Hematopoietic multipotent progenitor cell (in vitro differentiated cells): ENCODE measurements at places on chromosomes 1 and 21. TPM values are rescaled to one million over a fixed set of nuclear protein-coding genes. Genes with fewer than 3 reads are reported as not detected.
A peak's percentile ranks its signal among the peaks of the same experiment; 100 is the strongest.

- no peak for DNase-seq
Observed at GRCh38 chr1:177927021-177927596, 42.7 kb downstream of the SEC16B start.

GRCh38 chr1:118659646-118660045 is 328.5 kb downstream of the TBX15 start:
- DNase-seq, result no peak

GRCh38 chr1:117176579-117176978 is 34.1 kb downstream of the VTCN1 start:
- no peak for DNase-seq

Gene DCDC2B
- under 0.01 TPM for total RNA-seq

DNA sequence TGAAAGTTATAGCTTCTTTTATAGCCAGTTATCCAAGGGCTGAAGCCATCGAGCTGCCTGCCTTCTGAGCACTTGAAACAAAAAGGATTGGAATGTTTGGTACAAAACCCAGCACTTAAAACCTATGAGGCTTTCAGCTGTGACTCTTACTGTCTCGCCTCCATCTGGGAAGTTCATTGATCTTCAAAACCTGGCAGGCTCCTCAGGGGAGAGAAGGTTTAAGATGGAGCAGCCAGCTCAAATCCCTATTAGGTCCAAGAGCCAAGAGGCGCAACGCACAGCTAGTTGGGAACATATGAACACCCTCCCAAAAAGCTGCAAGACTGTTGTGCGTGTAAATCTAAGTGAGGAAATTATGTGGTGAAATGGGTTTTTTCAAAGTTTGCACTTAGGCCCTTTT is 33.4 kb downstream of the BACE2 start:
- no peak for DNase-seq

DNA sequence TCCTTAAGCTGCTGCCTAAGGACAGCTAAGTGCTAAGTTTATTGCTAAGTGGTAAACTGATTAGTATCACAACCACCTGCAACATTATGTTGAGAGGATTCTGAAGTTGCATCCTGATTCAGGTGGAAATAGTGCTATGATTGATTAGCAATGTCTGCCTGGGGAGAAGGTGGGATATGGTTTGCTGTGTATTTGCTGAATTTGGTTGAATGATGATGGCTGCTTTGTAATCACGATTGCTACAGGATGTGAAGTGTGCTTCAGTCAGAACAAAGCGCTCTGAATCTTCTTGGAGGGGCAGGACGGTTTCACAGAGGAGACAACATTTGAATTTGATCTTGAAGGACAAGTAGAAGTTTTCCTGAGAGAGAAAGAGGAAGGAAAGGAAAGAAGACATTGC is 226.0 kb downstream of the ST6GALNAC3 start:
- DNase-seq, result no peak

- no peak for DNase-seq
Observed at GRCh38 chr1:44151808-44152207, 10.4 kb upstream of the KLF18 start.

- DNase-seq, result no peak
Observed at GRCh38 chr1:198846556-198846955, 207.7 kb downstream of the PTPRC start.

GRCh38 chr1:63486629-63487028 is 36.4 kb downstream of the ITGB3BP start:
- no peak for DNase-seq

DNA sequence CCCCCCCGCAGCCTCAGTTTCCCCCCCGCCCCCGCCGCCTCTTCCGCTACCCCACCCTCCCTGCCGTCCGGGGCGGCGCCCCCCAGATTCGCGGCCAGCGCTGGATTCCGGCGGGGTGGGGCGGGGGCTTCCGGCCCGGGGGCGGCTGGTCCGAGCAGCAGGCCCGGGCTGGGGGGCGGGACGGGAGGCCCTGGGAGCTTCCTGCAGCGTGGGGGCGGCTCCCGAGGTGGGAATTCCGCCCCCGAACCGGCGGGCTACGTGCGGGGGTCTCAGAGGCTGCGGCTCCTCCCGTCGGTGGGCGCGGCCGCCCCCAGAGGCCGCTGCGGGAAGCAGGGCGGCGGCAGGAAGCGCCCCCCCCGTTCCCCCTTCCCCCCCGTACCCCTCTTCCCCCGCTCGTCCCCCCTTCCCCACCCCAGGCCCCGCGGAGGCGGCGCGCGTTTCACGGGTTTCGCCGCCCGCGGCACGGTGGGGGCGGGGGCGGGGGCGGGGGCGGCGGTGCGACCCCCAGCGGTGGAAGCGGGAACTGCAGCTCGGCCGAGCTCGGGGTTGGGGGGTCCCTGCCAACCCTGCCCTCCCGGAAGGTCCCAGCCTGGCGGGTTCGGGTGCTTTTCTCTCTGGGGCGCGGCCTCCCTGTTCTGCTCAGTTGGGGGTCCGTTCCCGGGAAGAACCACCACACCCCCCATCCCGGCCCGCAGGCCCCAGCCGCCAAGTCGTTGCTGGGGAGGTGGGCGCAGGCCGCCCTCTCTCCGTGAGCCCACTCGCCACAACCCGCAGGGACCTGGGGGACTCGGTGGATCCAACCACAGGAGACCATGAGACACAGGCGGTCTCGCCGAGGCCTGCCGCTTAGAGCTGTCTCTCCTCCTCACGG is 76.3 kb downstream of the MORN1 start:
- DNase-seq, result peak; percentile 73

DNA sequence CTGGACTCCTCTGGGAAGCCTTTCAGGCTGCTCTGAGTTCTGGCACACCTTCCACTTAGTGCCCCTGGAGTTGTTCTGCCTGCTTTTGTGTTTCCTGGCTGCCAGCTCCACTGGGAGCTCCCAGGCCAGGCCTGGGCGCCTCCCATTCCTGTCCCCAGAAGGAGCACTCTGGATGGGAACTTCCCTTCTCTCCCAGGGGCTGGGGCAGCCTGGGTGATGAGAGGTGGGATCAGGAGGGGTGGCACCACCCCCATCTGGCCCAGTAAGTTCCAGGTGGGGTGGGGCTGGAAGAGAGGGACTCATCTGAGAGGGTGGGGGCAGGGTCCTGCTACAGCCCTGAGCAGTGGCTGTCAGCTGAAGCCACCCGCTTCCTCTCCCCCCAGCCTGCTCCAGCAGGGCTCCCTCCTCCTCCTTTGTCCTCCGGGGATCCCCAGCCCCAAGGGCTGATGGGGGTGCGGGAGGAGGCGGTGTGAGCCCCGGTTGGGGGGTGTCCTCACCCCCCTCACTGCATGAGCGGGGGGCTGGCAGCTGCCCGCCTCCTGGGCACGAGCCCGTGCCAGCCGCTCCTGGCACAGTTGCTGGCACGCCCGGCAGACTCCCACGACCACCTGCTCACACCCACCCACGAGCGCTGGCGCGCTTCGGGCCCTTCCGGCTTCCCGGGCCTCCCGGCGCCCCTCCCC is 4.7 kb downstream of the FOXO6 start:
- peak; percentile 78 for DNase-seq

DNA sequence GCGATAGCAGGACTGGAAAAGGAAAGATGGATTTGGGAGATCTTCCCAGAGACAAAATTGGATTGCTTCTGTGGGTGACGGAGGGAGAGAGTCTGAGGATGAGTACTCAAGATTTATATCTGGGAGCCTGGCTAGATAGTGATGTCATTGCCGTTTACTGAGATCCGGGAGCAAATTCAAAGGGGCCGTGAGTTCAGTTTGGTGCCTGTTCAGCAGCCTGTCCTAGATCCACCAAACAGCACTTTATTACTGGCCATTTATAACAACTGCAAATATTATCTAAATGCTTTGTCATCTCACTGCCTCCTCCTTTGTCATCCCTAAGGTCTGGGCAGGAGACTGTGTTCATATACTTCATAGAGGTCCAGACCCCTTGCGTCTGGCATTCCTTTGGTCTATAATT is 29.2 kb downstream of the MAPKAPK2 start:
- no peak for DNase-seq

DNA sequence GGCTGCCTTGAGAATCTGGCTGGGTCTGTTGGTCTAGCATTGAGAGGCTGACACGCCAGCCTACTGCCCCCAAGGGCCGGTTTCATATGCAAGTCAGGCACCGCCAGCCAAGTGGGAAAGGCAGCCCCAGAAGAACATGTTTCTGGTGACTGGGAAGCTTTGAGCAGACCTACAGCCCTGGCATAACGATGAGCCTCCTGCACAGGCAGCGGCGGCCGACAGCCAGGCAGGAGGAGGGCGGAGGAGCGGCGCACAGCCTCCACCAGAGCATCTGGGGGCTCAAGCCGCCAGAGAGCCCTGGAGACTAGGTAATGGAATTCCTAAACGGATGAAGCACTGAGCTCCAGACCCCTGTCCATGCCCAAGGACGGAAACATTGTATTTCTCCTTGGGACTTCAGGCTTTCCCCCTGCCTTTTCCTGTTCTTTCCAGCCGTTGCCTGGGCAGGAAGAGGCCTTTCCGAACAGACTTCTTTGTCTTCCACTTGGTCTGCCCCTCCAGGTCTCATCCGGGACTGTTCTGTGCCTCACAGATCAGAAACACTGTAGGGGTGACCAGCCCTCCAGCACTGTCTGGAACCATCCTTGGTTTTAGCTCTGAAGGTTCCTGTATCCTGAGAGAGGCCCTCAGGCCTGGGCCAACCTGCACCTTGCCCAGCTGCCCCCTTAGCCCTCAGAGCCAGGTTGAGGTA is 59.5 kb downstream of the IRF2BP2 start:
- no peak for DNase-seq

Gene NPHS2
- not detected for total RNA-seq

Gene SELE
- under 0.01 TPM for total RNA-seq

- no peak for DNase-seq
Observed at GRCh38 chr1:31624731-31625514, 7.4 kb downstream of the HCRTR1 start.

Gene FMO3
- total RNA-seq, result not detected

GRCh38 chr1:20153000-20153418 is 13.9 kb downstream of the PLA2G2F start:
- DNase-seq, result no peak

Gene PDC
- total RNA-seq, result not detected

DNA sequence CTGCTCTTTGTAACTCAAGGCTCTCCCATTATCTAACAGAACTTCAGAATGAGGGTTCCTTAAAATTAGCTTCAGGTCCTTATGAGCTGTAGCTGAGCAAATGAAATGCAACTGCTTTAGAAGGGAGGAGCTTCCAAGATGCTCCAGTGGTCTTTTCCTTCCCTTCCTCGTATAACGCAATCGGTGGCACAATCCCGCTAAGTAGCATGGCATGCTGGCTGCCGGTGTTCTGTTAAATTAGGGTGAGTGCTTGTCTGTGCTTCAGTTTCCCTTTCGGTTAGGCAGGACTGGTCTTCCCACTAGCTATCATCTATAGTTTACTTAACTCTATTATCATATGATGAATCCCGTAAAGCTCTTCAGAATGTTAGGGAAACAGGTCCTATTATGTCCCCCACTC is 917 bp downstream of the KIAA0040 start:
- peak; percentile 39 for DNase-seq

DNA sequence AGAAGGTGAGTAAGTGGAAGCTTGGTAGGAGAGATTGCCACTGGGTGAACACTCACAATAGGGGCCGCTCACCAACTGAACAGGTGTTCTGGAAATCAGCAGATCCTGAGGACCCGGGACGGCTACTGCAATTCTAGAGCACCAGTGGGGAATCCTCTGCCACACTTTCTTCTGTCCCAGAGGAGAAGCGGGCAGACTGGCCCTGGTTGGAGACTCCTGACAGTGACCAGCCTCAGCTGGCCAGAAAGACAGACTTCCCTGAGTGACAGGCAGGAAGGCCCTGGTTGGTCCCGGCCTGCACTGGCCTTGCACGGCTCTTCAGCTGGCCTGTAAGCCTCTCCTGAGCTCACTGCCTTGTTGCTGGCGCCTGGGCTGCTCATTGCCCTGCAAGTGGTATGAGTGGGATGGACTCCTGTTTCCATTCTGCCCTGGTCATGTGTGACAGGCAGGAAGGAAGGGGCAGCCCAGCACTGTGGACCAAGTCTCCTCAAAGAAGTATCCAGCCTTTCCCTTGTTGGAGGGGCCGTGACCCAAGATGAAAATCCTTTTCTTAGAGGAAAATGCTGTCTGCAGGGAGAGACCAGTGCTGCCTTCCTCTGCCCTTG is 34.5 kb downstream of the MAN1C1 start:
- DNase-seq, result no peak

Gene ADGRL4
- total RNA-seq, result not detected

Gene KRTAP8-1
- not detected for total RNA-seq

GRCh38 chr1:86868477-86868876 is 45.4 kb downstream of the SELENOF start:
- no peak for DNase-seq

- DNase-seq, result peak; percentile 24
Observed at GRCh38 chr1:227946624-227947385, 927 bp downstream of the WNT9A start.
